ENCODE measurements at places on chromosomes 13 and 19. TPM values are rescaled to one million over a fixed set of nuclear protein-coding genes. Genes with fewer than 3 reads are reported as not detected.

DNA sequence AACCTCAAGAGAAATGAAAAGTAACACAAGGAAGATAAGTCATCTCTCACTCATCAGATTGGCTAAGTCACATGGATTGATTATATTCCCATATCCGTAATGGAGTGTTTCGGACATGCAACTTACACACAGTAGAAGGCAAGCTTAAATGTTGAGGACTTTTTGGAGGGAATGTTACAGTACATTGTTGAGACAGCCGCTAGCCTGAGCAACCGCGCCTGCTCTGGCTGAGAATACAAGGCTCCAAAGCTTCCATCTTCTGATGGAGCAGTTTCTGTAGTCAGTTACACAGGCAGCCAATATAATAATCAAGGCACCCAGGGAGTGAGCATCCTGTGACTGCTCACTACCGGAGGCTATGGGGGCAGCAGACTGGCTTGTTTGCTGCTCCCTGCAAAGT lies 1.0 kb upstream of the CRYL1 start:
- no peaks in the 10 kb centered on the region for H3K4me1 ChIP-seq
- H3K4me3 ChIP-seq, result peak overlapping the region; percentile 11
- H3K36me3 ChIP-seq, result no peaks in the 10 kb centered on the region
- no peaks in the 10 kb centered on the region for H3K27me3 ChIP-seq
- no peak for DNase-seq

FPR2 gene
- total RNA-seq, result 2.3 TPM

ATP1A3 gene
- total RNA-seq, result not detected

DNA sequence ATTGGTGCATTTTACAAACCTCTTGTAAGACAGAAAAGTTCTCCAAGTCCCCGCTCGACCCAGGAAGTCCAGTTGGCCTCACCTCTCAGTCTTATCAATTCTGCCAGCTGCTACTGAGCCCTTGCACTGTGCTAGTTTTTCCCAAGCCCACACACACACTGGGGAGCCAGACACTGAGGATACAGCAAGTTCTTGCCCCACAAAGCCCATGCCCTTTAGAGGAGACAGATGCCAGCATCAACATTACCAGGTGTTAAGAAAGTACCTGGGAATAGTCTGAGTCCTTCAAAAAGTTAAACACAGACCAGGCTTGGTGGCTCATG lies 175.0 kb downstream of the PTPRS start:
- no peaks in the 10 kb centered on the region for H3K36me3 ChIP-seq
- H3K27ac ChIP-seq, result no peak overlapping the region
- DNase-seq, result no peak
- no peaks in the 10 kb centered on the region for H3K27me3 ChIP-seq
- no peak overlapping the region for H3K4me3 ChIP-seq

TFPT gene
- total RNA-seq, result 19.2 TPM

DNA sequence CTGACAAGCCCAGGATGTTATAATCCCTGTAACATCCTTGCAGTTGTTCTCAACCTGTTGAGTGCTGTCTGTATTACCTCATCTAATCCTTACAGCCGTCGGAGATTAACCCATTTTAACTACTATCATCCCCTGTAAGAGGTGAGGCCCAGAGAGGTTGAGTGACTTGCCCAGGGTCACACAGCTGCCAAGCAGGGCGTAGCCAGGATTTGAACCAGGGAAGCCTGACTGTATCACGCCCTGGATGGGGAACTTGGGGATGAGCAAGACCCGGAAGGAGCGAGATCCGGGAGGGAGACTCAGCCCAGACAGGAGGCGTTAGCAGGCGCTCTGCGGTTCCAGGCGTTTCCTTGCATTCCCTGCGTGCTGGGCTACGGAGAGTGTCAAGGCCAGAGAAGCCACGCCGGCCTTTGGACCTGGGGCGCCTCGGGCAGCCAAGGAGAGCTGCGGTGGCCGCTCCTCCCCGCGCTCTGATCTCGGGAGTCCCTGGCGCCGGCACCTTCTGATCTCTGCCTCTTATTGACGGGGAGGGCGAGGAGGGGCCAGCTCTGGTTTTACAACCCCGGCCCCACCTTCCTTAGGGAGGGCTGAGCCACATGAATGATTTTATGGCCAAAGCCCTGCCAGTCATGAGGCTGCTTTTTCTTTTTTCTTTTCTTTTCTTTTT lies 6.2 kb downstream of the SULT2B1 start:
- no peaks in the 10 kb centered on the region for H3K27me3 ChIP-seq
- no peaks in the 10 kb centered on the region for H3K4me1 ChIP-seq
- H3K36me3 ChIP-seq, result no peaks in the 10 kb centered on the region
- no peak overlapping the region for H3K27ac ChIP-seq
- peak; percentile 89 for DNase-seq

DNA sequence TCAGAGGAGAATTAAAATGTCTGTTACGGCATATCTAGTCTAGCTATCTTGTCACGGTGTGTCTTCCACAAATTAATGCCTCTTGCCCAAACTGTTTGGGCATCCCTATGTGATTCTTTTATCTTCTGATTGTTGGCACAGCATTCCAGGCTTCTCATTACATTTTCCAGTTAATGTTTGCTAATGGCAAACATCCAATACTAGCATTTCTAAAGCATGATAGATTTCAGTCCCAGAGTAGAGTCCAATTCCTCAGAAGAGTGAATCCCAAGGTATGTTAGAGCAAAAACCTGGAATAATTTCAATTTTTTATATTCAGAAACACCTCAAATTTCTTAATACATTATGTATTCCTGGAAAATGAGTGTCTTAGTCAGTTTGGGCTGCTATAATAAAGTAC lies 684.5 kb upstream of the SLITRK1 start:
- no peak overlapping the region for H3K4me3 ChIP-seq
- H3K27me3 ChIP-seq, result no peaks in the 10 kb centered on the region
- DNase-seq, result no peak
- no peaks in the 10 kb centered on the region for H3K36me3 ChIP-seq
- no peaks in the 10 kb centered on the region for H3K4me1 ChIP-seq

GRCh38 chr13:93755341-93755740 lies 528.7 kb downstream of the GPC6 start:
- H3K4me1 ChIP-seq, result no peaks in the 10 kb centered on the region
- H3K4me3 ChIP-seq, result no peak overlapping the region
- no peaks in the 10 kb centered on the region for H3K36me3 ChIP-seq
- DNase-seq, result no peak

RASIP1 gene
- total RNA-seq, result 23.3 TPM

Measured in kidney (tissue), 22 donors.